Renal pelvis (tissue), 12 donors: ENCODE measurements at places on chromosomes 12 and 14. TPM values are rescaled to one million over a fixed set of nuclear protein-coding genes. Genes with fewer than 3 reads are reported as not detected.

Gene SPIC
- not detected for polyA plus RNA-seq

Gene KRT78
- polyA plus RNA-seq, result not detected

DNA sequence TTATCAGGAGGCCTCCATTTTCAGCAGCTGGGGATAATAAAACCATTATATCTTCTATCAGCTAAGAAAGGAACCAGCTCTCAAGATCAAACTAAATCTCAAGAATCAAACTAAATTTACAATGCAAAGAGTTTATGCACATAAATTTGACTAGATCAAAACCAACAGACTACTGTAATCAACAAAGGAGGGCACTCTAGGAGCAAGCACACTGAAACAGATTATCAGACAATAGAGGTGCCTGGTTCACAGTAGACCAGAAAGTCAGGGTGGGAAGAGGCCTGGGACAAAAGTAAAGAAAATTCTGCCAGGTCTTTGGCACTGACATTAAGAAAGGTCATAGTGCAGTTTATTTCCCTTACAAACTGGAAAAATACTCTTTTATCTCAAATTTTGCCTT, 61.0 kb downstream of the HECTD4 start:
- DNase-seq, result no peak

GRCh38 chr14:74609721-74610120, 2.3 kb downstream of the LTBP2 start:
- DNase-seq, result no peak

GRCh38 chr12:46944771-46945170, 119.0 kb upstream of the SLC38A4 start:
- no peak for DNase-seq

DNA sequence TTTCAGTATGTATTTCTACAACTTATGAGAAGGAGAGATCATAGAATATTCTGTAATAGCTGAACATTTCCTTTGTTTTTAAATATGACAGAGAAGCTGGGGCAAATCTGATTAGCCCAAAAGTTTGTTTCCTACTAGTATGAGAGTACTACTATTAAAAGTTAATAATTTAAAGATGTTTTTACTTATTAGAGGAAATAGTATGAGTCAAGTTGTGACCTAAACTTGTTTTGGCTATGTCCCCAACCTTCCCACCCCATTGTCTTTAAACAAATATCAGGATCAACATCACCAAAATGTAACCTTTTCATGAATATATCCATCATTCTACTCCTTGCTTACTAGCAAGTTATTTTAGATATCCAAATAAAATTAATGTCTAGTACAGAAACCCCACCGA, 10.5 kb downstream of the GNPNAT1 start:
- DNase-seq, result no peak

Gene CLEC7A
- polyA plus RNA-seq, result 1.9 TPM

Gene COX8C
- 0.43 TPM for polyA plus RNA-seq

DNA sequence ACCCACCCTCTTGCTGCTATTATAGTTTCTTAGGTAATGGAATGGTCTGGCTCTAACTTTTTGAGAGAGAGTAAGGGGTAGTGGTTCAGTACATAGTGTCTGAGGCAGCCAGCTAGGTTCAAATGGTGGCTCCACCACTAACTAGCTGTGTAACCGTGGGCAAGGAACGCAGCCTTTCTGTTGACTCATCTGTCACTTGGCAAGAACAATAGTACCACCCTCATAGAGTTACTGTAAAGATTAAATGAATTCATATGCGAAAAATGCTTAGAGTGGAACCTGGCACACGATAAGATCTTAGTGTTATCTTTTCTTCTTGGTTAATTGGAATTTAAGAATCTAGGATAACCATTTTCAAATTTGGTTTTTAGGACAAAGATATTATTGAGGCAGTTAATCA, 14.0 kb downstream of the CCDC62 start:
- no peak for DNase-seq

DNA sequence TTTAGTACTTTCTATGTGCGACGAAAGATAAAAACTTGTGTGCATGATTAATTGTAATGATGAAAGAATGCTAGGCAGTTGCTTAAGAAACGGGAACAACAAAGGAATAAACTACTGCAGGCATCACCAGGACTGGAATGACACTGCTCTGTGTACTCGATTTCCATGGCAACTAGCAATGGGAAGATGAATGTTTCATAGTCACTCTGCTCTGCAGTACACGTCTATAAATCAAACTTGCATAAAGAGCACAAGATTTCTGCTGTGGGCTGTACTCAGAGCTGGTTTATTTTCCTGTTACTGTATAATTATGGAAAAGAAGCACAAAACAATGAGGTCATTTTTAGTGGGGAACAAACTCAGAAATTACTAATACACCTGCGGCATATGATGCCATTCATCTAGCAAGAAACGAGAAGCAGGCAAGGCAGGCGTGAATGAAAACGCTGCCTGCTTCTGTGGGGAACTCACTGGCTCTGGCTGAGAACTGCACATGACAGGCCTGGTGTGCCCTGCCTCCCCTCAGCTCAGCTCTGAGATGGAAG, 41.8 kb downstream of the EFCAB11 start:
- DNase-seq, result peak; percentile 90

DNA sequence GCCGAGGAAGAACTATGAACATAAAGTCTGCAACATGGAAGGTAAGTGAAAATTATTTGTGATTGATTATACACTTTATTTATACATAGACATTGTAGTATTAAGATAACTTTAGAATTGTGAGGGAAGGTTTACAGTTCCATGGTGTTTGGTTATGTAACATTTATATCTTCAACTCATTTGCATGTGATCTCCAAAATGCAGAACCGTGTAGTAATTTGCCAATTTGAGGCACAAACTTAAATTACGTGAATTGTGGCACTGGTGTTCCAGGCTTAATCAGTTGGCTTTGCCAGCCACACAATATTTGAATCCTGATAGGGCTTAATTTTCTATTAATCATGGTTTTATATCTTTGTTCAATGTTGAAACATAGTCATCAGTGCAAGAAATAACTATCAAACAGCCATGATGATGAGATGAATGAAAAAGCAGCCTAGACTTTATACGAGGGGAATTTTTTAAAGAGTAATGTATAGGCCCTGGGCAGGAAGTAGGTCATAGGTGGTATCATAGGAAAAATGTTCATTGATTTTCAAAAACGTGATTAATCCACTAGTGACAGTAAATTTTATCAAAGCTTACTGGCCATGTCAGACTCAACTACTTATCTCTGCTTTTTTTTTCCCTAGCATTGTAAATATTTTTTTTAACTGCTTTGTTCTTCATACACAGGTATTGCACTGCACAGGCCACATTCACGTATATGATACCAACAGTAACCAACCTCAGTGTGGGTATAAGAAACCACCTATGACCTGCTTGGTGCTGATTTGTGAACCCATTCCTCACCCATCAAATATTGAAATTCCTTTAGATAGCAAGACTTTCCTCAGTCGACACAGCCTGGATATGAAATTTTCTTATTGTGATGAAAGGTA, 31.7 kb downstream of the HIF1A start:
- no peak for DNase-seq

DNA sequence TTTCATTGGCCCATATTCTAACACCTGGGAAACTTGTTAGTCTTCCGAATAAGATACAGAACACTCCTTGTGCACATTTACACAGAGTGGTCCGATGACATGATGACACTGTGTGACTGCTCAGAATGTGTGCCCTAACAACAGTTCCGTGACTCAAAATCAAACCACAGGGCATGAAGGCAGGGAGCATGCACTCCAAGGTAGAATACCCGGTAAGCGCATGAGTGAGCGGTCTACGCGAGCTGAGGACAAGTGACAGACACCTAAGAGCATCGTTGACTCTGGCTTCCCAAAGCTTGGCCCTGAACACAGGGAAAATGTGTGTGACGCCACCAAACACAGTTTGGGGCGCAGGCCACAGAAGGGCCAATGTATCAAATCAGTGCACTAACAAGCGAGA, 18.6 kb downstream of the CLIP1 start:
- no peak for DNase-seq

- peak; percentile 42 for DNase-seq
Observed at GRCh38 chr14:50311337-50311971, 575 bp downstream of the L2HGDH start.

- no peak for DNase-seq
Observed at GRCh38 chr12:108840605-108841332, 16.6 kb downstream of the SSH1 start.

Gene VASH1
- 41.4 TPM for polyA plus RNA-seq

DNA sequence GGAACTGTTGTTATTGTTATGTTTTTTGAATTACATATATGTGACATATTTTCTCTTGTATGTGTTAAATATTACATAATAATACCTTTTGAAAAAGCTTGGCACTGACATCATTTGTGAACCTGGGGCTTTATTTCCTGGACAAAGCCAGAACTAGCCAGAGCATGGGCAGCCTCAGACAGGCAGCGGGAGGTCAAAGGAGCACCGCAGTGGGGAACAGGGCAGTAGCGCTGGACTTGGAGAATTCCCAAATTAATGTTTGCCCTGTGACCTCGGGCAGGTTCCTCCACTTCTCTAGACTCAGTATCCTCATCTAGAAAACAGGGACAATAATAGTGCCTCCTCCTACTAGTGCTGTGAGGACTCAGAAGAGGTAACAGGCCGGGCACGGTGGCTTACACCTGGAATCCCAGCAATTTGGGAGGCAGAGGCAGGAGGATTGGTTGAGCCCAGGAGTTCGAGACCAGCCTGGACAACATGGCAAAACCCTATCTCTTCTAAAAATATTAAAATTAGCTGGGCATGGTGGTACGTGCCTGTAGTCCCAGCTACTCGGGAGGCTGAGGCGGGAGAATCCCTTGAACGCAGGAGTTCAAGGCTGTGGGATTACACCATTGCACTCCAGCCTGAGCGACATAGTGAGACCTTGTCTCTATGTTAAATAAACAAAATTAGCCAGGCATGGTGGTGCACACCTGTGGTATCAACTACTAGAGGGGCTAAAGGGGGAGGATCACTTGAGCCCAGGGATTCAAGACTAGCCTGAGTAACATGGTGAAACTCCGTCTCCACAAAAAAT, 27.3 kb upstream of the ITPK1 start:
- DNase-seq, result no peak

Gene KSR2
- polyA plus RNA-seq, result 0.80 TPM

Gene MYH6
- polyA plus RNA-seq, result 0.16 TPM

GRCh38 chr12:115174920-115175319, 490.9 kb upstream of the TBX3 start:
- DNase-seq, result no peak

DNA sequence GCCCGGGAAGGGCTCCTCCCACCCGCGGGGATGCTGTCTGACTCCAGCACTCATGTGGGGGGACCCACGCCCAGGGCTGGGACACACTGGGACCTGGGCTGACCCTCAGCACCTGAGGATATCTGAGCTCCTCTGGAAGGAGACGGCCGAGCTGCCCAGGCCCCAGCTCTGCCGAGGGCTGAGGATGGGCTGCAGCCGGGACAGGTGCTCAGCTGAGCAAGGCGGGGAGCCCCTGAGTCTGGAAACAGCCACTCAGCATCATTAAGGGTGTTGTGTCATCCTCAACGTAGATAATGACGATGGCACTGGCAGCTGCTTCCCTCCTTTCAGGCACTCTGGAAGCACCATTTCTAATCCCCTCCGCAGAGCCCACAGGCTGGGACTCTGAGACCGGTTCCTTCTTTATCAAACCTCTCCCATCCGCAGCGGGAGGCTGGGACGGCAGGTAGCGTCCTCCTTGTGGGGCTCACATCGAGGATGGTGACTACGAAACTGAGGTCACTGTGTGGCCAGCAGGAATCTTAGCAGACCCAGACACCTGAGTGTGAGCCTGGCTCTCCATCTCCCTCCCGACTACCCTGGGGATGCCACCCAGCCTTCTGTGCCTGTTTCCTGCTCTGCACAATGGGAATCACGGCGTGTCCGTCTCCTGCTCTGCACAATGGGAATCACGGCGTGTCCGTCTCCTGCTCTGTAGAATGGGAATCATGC, 26.7 kb upstream of the SFSWAP start:
- DNase-seq, result no peak

Gene RASSF3
- polyA plus RNA-seq, result 16.5 TPM

GRCh38 chr12:63967358-63968145, 123.1 kb downstream of the SRGAP1 start:
- DNase-seq, result no peak

DNA sequence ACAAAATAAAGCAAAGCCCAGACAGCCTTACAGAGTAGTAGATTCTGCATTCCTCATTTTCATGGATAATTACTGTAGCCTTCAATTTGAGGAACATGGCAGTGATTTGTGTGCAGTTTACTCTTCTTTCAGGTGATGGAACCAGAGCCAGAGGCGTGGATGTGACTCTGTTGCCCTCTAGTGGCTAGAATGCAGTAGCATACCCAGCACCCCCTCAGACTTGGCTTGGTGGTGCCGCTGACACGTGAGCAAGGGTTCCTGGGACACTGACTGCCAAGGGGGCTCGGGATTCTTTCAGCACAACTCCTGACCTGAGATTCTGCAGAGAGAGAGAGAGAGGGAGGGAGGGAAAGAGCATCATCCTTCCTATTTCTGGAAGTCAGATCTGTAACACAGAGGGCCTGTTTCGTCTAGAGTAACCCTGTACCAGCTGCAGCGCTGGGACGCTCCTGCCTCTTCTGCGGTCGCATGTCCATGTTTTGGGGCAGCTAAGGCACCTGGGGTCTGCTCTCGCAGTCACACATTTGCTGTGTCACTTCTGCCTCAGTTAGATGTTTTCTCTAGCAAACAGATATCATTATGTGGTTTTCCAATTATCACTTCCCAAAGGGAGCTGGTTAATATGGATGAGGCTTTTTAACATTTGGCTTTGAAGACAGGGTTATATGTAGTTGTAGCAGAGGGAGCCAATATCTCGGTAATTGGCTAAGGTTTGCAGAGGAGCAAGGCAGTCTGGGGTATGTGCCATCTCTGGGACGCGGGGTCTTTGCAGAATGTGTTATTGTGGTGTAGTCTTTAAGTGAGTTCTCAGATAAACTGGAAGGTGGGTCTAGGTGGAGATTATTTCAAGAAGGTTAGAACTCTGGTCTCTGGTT, 428.1 kb downstream of the NRXN3 start:
- DNase-seq, result peak; percentile 69

Gene PRB2
- polyA plus RNA-seq, result not detected

Gene FAM90A1
- polyA plus RNA-seq, result 1.6 TPM

Gene PRICKLE1
- 45.9 TPM for polyA plus RNA-seq

DNA sequence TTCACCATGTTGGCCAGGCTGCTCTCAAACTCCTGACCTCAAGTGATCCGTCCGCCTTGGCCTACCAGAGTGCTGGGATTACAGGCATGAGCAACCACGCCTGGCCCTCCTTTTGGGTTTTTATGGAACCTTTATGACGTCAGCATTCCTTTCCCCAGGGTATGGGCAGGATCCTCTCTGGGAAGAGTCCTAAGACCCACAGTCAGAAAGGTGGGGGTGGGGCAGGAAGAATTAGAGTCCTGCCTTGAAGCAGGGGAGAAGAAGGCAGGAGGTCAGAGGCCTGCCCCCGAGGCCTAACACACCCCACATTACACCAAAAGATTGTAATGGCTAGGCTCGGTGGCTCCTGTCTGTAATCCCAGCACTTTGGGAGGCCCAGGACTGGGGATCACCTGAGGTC, 30.8 kb upstream of the CDK17 start:
- DNase-seq, result no peak

Gene CCDC38
- polyA plus RNA-seq, result 0.99 TPM

Gene KLRD1
- 0.47 TPM for polyA plus RNA-seq

Gene ETFBKMT
- polyA plus RNA-seq, result 4.8 TPM

Gene FERMT2
- polyA plus RNA-seq, result 162 TPM

GRCh38 chr14:61346221-61346620, 24.8 kb downstream of the PRKCH start:
- no peak for DNase-seq

Gene AQP5
- polyA plus RNA-seq, result 2.8 TPM
